ENCODE measurements at places on chromosomes 2 and 18.
A peak's percentile ranks its signal among the peaks of the same experiment; 100 is the strongest.

GRCh38 chr2:176138526-176138922 lies 9.0 kb downstream of the HOXD8 start:
- no peak for DNase-seq

DNA sequence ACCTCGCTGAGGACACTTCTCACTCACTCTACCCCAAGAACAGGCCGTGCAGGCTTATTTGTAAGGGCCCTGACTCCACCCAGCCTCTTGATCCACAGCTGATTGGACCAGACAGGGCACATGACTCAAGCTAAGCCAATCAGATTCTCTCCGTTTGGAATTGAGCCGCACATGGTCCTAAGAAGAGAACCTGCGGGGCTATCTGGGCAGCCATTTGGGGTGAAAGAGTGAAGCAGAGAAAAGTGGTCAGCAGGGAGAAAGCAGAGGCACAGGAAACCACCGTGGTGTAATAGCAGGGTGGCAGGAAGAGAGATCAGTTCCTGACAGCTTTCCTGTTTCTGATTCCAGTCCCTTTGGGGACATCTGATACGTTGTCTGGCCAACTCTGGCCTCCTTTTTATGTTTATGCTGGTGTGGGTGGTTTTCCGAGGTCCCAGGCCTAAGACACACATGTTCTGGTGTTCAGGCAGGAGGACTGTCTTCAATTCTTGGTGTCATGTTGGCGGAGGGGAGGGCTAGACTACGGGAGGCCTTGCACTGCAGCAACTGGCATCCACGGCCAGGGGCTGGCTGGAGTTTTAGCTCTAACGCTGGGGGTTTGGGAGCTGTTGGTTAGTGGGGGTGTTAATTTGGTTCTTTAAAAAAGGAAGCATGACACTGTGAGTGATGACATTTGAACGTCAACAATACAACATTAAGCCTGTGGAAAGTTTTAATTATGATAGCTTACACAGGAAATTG lies 26.1 kb upstream of the SPTBN1 start:
- no peak for DNase-seq

DNA sequence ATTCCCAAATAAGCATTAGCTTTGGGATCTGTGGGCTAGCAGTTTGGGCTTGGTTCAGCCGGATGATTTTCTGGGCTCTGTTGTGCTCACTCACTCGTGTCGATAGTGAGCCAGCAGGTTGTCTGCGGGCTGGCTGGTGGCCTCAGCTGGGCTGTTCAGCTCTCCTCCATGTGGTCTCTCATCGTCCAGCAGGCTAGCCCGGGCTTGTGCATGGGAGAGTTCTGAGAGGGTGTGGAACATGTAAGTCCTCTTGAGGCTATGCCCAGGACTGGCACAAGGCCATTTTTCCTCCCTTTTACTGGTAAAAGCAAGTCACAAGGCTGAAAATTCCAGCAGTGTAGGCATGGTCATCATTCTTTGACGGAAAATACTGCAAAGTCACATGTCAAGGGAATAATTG lies 38.5 kb downstream of the NTSR2 start:
- DNase-seq, result no peak

DNA sequence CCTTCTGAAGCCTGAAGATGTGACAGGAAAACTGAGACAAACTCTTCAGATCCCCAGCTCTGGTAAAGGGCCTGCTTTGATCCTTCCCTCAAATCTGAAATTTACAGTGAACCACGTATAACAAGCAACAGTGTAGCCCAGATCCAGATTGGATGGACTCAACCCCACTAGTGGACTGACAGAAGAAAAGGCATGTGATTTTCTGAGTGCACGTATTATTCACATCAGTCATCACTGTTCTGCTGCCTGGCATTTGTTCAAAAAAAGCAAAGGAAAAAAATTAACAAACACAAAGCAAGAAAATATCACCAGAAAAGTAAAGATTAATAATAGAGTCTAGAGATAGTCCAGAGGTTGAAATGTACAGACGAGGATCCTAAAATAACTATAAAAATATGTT lies 87.6 kb downstream of the CYRIA start:
- no peak for DNase-seq

DNA sequence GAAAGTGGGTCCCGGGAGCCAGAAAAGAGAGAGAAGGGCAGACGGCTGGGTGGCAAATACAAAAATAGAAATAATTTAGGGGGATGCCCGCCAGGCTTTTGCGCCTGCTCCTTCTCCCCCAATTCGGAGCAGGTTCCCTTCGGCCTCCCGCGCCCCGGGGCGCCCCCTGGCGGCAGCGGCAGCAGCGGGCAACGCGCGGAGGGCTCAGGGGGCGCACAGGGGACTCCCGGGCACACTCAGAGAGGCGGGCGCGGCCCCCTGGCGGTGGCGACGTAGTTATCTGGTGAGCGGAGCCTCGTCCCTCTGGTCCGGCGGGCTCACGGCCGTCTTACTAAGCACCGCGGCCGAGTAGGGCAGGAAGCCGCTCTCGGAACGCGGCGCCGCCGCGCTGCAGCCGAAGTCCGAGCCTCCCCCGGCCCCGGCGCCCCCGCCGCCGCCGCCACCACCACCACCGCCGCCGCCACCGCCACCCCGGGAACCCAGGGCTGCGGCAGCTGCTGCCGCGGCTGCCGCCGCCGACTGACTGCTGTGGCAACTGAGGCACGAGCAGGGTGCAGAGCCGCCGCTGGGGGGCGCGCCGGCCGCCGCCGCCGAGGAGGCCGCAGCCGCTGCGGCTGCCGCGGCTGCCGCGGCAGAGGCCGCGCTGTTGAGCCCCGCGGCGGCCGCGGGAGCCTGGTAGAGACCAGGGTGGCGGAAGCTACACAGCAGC lies 3.8 kb downstream of the EVX2 start:
- peak; percentile 33 for DNase-seq

DNA sequence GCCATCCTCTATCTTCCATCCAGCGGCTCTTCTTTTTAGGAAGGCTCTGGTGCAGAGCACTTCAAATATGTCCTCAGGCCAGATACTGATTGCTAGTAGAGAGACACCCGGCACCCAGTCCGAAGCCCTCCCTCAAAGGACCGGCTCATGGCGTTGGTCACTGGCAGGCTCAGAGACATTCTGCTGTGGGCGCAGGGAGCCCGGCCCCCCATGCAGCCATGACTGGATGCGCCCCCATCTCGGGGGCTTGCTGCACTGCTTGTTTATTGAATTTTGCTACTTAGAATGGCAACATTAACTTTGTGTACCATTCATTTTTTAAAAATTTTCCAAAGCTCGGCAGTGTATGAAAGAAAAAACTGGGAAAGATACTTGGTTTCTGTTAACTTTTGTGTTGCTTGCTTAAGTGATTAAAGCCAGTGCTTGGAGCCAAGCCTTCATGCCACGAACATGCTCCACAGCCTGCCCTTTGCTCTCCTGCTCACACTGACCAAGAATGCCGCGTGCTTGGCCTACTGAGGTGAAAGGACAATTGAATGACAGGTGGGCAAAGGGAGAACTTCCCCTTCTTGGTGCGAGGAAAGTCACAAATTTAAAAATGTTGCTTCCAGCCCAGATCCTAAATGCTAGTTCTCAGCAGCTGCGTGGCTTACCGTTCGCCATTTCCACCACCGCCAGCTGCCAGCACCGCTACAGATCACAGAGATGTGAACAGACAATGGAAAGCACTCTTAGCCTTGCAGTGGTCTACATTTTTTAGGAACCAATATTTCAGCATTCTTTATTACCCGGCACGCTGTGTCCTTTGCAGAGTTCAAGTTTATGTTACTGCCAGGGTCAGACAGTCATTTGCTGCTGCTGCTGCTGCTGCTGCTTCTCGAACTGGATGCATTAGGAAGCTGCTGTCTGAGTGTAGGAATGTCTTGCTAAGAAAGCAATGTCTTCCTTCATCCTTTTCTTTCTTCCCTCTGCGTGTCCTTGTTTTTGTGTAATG lies 76.7 kb downstream of the FAM210A start:
- no peak for DNase-seq

GRCh38 chr2:164127971-164128527 lies 392.2 kb upstream of the FIGN start:
- no peak for DNase-seq

GRCh38 chr2:55555977-55556376 lies 36.5 kb downstream of the CFAP36 start:
- DNase-seq, result no peak

GRCh38 chr2:112026509-112026908 lies 28.6 kb upstream of the TMEM87B start:
- DNase-seq, result no peak

GRCh38 chr2:239337122-239337876 lies 63.5 kb downstream of the HDAC4 start:
- DNase-seq, result no peak

- DNase-seq, result no peak
Measured at GRCh38 chr2:147549054-147549453, 295.8 kb upstream of the ACVR2A start.

GRCh38 chr2:176239031-176239430 lies 30.2 kb upstream of the MTX2 start:
- no peak for DNase-seq

DNA sequence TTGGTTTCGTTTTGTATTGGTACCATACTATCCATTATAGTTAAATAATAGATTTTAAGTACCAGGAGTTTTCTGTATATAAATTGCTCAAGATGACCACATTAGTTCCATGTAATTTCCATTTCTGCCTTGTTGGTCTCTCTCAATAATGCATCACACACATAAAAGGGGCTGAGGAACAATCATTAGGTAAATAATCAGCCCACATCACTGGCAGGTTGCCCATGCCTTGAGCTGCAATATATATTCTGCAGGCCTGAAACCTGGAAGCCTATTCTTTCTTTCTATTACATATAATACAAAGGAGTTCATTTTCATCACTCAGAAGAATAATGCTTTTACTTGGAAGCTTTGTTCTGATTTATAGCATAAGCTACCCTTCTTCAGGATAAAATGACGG lies 616.1 kb upstream of the PKDCC start:
- DNase-seq, result no peak

DNA sequence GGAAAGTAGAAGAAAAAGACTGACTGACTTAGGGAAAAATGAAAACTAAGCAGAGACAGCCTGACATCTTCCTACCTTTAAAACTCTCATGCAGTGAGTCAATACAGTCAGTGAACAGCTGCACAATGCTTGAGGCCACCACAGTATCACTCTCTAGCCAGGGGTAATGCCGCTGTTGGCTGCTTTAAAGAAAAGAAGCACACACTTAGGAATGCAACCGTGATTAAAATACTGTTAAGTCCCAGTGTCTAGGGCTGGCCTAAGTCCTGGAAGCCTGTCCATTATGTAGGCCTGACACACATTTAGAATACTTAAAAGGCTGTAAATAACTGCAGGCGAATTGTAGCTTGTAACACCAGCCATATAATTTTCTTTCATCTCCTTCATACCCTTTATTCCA lies 50.7 kb downstream of the SIGLEC15 start:
- no peak for DNase-seq

GRCh38 chr2:70328921-70329561 lies 27.2 kb upstream of the FAM136A start:
- DNase-seq, result no peak

- no peak for DNase-seq
Measured at GRCh38 chr2:545711-546650, 131.2 kb downstream of the TMEM18 start.

GRCh38 chr18:50633992-50634391 lies 74.1 kb downstream of the MAPK4 start:
- no peak for DNase-seq

DNA sequence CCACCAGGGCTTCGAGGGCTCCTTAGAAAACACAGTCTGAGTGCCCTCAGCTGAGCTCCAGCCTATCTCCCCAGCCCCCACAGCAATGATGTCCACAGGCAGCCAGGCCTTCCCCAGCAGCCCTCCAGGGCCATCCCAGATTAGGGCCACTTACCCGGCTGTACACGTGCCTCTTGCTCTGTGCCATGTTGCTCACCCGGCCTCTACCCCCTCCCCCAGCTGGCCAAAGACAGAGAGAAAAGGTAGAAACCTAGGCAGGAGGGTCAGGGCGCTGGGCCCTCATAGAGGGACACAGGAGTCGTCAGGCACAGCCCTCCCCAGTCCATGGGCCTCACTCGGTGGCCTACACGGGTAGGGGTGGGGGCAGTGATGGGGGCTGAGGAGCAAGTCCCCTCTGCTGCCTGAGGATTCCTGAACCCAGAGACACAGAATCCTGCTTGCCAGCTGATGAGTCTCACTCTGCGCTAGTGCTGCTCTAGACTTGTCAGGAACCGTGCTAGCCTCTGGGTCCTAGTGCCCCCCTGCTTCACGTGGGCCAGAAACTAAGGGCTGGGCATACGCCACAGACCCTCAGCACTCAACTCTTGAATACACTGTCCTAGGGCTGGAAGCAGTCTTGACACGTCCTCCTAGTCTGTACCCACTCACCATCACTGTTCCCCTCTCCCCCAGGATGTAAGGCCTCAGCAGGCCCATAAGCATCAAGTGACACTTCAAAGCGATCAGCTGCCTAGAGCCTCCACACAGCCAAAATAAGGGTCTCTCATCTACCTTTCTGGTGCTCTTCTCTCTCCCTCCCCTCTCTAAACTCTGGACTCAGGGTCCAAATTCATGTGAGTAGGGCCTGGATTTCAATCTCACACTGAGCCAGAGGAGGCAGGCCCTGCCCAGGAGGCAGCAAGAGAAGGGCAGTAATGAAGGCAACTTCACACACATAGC lies at the start of gene DCTN1:
DCTN1 (minus strand) TSS at position 461 of the 939 bp plus-strand sequence; CDS start at position 187, 274 bp downstream.
- DNase-seq, result peak; percentile 16

DNA sequence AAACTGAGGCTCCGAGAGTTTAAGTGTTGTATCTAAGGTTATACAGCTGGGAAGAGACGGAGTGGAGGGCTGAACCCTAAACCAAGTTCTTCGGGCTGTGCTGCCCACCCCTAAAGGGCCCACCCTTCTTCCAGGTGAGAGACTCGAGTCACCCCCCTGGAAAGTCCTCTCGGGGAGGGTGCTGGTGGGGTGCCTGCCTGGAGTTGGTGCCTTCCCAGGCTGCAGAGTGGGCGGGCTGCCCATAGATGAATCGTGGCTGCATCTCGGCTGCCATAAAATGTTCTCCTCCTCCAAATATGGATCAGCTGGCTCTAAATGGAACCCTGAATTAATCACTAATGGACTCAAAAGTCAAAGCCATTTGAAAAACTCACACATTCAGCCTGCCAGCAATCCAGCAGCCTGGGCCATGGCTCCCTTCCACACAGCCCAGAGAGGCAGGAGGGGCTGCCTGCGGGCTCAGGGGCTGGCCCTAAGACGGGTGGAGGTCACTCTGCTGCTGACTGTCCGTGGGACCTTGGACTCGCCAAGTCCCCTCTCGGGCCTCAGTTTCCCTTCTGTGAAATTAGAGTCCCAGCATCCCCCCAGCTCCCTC lies 7.7 kb downstream of the CIB4 start:
- no peak for DNase-seq

DNA sequence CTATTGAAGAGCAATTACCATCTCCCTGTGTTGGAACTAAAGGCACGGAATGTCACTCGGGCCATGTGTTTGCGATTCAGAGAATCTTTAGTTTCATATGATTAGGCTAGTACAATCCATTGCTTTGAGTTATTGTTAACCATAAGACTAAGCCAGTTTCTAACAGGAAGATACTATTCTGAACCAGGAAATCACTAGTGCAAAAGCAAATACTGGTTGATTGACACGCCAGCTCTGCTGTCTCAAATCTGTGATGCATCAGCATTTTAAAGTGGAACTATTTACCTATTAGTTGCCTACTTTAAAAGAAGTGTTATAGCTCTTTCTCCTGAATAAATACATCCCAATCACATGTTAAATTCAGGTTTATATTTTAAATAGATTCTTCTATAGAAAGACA lies 61.9 kb downstream of the AFTPH start:
- DNase-seq, result no peak

- DNase-seq, result no peak
Measured at GRCh38 chr2:14752295-14752694, 119.8 kb downstream of the LRATD1 start.

- no peak for DNase-seq
Measured at GRCh38 chr2:173958198-173958846, 6.9 kb downstream of the SP3 start.

All from NCI-H460 (cell line).